Vagina (tissue), 2 donors: ENCODE measurements at places on chromosomes 7 and 10.

DNA sequence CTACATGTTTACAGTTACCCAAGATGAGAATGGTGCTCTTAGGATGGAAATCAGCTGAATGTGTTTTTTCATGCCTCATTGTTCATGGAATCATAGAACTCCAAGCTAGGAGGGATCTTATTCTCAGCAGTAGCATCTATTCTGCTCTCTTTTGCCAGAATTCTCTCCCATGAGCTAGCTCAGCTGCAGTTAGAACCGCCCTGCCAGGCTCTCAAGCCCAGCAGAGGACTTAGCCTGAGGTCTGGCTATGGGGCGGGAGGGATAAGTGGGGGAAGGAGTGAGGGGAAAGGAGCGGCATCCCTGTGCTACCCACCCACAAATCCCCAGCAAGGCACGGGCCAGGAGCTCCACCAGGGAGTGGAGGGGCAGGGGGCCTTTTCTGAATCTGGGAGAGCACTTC lies 120.7 kb upstream of the PLXNA4 start:
- no peak for DNase-seq

DNA sequence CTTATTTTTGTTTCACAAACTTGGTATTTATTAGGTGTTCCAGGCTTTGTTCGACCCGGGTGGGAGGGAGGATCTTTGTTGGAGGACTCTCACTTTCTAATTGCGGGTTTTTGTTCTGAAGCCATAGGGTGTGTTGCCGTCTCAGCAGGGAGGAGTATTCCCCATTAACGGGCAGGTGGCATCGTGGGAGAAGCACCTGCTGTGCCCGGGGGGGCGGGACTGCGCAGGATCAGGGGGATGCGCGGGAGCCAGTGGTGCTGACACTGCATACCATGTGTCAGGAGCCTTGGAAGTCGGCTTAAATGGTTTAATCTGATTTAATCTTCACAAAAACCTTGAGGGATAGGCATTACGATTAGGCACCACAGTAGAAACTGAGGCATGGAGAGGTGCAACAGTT lies 113.0 kb downstream of the MGMT start:
- DNase-seq: no peak

DNA sequence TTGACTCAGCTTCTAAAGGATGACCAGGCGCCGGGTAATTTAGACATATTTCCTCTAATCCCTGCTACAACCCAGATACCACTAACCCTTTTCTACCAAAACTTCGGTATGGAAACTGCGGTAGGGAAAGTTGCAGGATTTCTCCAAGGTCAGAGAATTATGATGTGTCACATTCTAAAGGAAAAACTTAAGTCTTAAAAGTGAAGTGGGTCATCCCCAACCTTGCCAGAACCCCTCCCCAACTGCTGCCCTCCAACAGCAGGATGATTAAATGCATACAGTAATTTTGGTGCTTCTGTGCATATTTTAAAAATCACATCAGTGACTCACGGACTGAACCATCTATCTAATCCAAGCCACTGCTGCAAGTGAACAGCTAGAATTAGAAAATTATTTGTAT lies 52.7 kb downstream of the GRB10 start:
- DNase-seq: no peak

GRCh38 chr10:85661123-85661522 lies 705.5 kb downstream of the GRID1 start:
- no peak for DNase-seq

- DNase-seq: no peak
Observed at GRCh38 chr10:80372675-80373074, 16.1 kb downstream of the DYDC2 start.

GRCh38 chr7:98463837-98464557 lies 63.1 kb upstream of the BAIAP2L1 start:
- no peak for DNase-seq

GRCh38 chr10:77574438-77574837 lies 63.2 kb downstream of the KCNMA1 start:
- no peak for DNase-seq

DNA sequence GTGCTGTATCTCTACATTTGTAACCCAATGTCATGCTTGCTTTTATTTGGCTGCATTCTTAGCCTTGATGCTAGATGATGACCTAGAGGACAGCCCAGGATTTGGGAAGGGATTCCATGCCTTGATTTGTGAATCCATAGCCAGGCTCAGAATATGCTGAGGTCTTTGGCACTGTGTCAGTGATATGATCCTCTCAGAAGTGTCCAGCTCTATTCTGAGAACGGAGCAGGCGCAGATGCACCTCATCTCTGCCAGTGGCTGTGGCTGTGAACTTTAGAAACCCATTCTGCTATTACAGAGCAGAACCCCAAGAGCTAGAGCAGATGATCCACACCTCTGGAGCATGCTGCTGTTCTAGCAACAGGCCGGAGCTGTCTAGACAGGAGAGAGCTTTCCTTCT lies 212.8 kb downstream of the TRIL start:
- no peak for DNase-seq

DNA sequence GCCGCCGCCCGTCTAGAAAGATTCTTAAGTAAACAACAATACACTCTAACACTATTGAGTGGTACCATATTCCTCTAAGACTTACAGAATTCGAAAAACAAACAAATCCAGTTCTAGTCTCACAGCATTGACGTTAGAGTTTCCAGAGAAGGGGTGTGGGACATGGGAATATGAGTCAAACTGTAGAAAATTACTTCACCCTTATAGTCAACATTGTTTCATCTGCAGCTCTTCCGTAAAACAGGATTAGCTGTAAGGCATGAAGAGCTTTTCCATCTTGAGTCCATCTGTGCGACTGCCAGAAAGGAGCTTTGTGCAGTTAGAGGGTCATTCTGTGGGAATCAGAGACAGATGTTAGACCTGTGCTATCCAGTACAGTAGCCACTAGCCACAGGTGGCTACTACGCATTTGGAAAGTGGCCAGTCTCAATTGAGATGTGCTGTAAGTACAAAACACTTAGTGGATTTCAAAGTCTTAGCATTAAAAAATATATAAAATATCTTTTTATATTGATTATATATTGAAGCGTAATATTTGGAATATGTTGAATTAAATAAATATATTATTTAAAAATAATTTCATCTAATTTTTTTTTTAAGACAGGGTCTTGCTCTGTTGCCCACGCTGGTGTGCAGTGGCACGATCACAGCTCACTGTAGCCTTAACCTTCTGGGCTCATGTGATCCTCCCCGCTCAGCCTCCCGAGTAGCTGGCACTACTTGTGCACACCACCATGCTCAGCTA lies 79.8 kb upstream of the MPP7 start:
- DNase-seq: no peak

DNA sequence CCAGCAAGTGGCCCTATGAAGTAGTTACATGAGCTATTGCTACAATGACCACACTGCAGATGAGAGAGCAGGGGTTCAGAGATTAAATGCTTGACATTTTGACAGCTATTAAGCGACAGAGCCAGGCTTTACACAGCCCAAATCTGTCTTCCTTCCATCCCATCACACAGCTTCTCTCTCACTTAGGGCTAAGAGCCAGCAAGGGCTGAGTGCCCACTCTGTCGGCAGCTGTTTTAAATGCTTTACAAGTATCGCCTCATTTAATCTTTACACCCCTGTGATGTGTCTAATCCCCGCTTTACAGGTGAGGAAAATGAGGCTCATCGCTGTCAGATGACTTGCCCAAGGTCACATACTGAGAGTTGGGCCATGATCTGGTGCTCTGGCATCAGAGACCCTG lies 15.2 kb upstream of the OPALIN start:
- no peak for DNase-seq

DNA sequence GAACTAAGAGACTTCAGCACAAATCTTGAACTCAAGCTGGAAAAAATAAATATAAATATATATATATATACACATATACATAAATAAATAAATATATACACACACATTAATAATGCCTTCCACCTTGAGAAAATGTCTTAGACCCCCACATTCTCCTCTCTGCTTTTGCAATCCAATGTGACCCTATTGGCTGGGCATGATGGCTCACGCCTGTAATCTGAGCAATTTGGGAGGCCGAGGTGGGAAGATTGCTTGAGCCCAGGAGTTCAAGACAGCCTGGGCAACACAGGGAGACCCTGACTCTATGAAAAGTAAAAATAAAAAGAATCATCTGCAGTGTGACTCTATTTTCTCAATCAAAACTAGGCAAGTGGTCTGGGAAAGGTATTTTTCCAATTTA lies 424.1 kb upstream of the NFE2L3 start:
- no peak for DNase-seq

DNA sequence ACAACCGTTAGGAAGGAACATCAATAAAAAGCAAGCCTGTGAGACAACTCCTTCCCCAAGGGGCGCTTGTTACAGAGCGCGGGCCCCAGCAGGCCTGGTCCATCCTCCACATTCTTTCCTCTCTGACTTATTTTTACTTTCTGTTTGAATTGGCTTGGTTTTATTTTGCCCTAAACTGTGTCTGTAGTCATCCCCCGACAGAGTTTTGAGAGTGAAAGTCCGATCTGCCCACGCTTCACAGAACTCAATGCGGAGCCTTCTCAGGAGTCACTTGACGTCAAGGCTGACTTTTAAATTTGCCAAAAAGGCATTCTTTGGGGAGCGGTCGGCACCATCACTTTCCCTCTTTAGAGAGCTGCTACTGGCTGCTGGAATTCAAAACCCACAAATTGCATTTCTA lies 150.1 kb upstream of the KLF6 start:
- DNase-seq: no peak

- DNase-seq: no peak
Observed at GRCh38 chr10:94307046-94307615, 55.6 kb downstream of the NOC3L start.

DNA sequence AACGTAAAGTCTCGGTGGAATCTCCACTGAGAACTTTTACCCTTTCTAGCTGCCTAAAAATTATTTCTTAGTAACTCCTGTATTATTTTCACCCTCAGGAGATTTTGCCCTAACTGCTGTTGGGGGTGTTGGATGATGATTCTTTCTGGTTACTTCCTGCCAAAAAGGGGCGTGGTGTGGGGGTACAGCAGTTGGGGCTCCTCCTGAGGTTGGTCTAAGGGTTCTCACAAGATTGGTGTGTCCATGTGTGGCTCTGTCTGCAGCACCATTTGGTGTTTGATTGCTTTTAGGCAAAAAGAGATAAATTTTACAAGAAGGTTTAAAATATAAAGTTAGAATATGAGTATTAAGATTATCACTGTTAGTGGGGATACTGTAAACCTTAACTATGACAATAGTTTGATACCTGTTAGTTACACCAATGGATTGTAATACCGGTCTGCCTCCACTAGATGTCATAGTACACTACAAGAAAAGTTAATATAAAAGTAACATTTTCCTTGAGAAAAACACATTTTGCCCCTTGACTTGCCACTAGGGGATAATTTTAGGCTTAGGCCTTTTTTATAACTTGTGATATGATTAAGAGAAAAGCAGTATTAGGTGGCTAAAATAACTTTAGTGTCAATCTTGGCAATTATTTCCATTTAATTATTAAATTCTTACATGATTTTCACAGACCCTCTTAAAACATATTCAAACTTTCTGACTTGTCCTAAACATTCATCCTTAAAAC lies 928.7 kb downstream of the IPMK start:
- no peak for DNase-seq

GRCh38 chr7:129642871-129643549 lies 31.5 kb downstream of the NRF1 start:
- DNase-seq: no peak

GRCh38 chr7:128217967-128218652 lies 23.0 kb upstream of the LEP start:
- DNase-seq: no peak

DNA sequence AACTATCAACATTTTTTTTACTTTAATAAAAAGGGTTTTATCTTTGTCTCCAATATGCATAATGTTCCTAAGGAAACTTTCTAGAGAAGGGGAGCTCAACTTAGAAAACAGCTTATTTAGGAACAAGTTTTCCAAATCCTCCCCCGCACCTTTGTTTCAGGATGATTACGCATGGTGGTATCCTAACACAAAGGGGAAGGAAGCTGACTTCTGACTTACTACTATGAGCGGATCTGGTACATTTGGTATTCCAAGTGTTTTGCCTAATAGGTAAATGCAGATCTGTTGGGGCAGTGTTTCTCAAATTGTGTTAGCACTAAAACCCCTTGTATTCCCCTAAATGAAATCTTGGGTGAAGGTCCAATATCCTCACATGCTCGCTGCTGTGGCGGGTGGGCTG lies 229.3 kb upstream of the KLF14 start:
- DNase-seq: no peak

- DNase-seq: no peak
Observed at GRCh38 chr10:3898821-3899220, 113.8 kb upstream of the KLF6 start.

DNA sequence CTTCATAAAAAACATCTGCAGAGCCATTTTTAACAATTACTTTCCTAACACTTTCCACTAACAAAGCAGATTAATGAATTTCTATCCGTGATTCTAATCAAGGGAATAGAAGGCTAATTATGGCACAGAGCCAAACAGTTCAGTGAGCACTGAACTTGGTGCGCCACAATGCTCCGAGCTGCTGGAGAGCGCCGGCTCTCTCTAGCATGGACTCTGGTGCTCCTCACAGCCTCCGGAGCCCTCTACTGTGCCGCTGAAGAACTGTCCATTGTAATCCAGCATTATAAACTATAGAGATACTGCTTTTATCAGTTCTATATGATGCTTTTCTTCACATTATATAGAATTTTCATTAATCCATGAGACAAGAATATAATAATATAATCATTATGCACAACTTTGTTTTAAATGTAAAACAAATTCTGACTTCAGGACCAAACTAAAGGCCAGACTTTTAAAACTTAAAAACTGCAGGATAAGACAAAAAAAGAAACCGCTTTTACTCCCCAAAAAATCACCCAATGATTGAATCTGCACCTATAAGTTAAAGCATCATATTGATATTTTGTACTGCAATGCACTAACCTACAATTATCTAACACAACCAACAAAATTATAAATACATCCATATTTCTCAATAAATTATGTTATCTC lies 123.6 kb downstream of the RNF32 start:
- no peak for DNase-seq

GRCh38 chr10:110833234-110833940 lies 38.3 kb upstream of the PDCD4 start:
- no peak for DNase-seq

DNA sequence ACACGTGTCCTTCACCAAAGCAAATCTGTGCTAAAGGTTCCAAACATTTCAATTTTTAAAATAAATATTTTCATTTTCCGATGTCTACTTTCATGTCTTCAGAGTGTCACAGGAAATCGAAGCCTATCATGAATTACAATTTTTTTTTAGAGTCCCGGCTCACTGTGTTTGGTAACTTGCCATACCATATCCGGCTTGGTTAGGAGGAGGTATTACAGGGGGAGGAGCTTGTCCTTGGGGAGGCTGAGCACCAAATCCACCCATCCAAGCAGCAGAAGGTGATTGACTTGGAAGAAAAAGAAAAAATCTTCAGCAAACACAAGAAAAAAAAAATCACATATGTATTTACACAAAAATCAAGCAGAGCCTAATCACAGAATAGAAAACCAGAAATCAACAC lies 21.3 kb downstream of the TIAL1 start:
- no peak for DNase-seq

GRCh38 chr10:128843972-128844371 lies 623.1 kb upstream of the MGMT start:
- no peak for DNase-seq
